Spleen (tissue), 13 donors: ENCODE measurements at places on chromosomes 4 and X. TPM values are rescaled to one million over a fixed set of nuclear protein-coding genes. Genes with fewer than 3 reads are reported as not detected.

The SERTM2 gene
- polyA plus RNA-seq = 0.24 TPM

The TBC1D8B gene
- 0.67 TPM for polyA plus RNA-seq

The HSPA4L gene
- 0.13 TPM for polyA plus RNA-seq

The ADH1C gene
- 1.0 TPM for polyA plus RNA-seq

The SLC6A14 gene
- polyA plus RNA-seq = 0.05 TPM

The SSX3 gene
- polyA plus RNA-seq = not detected

The TEC gene
- polyA plus RNA-seq = 1.9 TPM

The GSX2 gene
- polyA plus RNA-seq = not detected

The NEXMIF gene
- 0.05 TPM for polyA plus RNA-seq

The SLC34A2 gene
- 0.17 TPM for polyA plus RNA-seq

The LANCL3 gene
- 0.11 TPM for polyA plus RNA-seq

The LONRF3 gene
- polyA plus RNA-seq = 0.45 TPM

The COMMD8 gene
- polyA plus RNA-seq = 25.2 TPM
